NCI-H2171 treated with DMSO at 0.1 percent for 48 hours (cell line): ENCODE measurements at places on chromosomes 7 and 10.

GRCh38 chr10:22554461-22555182 lies 159.8 kb downstream of the PIP4K2A start:
- DNase-seq = no peak

- DNase-seq = no peak
These were observed 835.1 kb upstream of the MBL2 start for GRCh38 chr10:53607691-53608090.

GRCh38 chr7:26928703-26929347 lies 64.4 kb upstream of the SKAP2 start:
- no peak for DNase-seq

DNA sequence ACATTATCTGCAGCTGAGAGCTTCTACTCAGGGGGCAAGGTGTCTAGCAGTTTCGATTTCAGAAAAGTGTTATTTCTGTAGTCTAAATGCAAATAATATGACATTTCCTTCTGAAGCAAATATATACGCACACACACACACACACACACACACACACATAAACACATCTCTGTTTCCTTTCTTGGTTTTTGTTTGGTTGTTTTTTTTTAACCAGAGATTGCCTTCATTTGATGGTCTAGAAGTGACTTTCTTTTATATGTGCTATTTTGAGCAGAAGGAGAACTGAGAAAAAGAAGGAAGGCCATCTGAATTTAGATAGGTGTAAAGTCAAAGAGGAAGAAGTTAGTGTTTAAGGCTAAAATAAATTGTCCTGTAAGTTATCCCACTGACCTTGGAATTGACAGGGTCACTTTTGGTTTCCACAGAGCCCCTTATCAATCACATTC lies 142.2 kb downstream of the TRIL start:
- no peak for DNase-seq

- DNase-seq = no peak
These were observed 50.7 kb downstream of the ODAD2 start for GRCh38 chr10:27948186-27948585.

GRCh38 chr10:33669904-33670303 lies 335.4 kb upstream of the NRP1 start:
- no peak for DNase-seq

DNA sequence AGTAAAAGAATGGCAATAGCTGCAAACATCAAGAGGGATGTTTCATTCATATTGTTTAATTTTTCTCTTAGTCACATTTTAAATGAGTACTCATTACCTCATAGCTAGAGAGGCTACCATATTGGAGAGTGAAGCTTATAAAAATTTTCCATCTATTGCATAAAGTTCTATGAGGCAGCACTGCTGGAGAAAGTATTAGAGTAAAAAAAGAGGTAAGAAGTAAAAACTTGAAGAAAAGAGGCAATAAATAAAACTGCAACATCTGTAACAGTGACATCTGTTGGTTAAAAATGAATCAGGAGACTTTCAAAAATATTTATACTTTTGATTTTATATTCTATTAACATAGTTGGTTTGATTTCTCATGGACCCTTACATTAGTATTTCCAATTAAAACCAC lies 284.5 kb upstream of the SEMA3D start:
- no peak for DNase-seq

GRCh38 chr10:14826076-14826829 lies 11.6 kb downstream of the CDNF start:
- DNase-seq = no peak

DNA sequence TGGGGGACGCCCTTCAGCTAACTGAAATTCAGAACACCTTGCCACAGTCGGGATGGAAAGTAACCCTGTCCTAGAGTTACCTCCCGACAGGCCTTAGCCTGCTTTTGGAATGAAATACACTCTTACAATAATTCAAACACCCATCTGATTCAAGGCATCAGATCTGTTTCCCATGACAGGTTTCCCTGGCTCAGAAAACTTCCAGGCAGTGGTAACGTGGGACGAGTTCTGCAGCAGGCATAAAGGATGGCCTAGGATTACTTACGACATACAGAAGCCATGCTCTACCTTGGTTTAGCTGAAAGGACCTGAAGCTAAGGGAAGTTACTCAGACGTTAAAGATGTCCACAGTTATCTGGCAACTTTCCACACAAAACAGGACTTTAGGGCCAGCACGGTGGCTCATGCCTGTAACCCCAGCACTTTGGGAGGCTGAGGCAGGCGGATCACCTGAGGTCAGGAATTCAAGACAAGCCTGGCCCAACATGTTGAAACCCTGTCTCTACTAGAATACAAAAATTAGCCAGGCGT lies 5.0 kb downstream of the PAXIP1 start:
- no peak for DNase-seq

GRCh38 chr10:500876-501275 lies 188.6 kb downstream of the DIP2C start:
- DNase-seq = no peak

DNA sequence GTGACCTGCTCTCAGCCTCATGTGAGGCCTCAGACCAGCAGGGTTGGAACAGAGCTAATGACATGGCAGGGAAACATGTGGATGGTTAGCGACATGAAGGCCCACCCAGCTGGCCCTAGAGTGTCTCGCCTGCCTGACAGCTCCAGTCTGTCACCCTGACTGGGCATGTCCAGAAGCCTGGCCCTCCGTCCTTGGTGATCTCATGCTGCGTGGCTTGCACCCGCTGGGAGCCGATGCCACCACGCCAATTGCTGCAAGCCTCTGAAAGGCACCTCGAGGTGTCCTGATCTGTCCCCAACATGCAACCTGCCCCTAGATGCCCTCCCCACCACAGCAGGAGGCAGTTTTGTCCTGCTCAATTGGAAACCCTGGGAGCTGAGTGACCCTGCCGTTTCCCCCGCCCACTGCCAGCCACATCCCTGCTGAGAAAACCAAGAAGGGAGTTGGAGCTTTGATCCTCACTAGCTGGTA lies 27.8 kb upstream of the RET start:
- DNase-seq = no peak

- DNase-seq = no peak
These were observed 2.1 kb upstream of the SAMD9L start for GRCh38 chr7:93150200-93150835.

DNA sequence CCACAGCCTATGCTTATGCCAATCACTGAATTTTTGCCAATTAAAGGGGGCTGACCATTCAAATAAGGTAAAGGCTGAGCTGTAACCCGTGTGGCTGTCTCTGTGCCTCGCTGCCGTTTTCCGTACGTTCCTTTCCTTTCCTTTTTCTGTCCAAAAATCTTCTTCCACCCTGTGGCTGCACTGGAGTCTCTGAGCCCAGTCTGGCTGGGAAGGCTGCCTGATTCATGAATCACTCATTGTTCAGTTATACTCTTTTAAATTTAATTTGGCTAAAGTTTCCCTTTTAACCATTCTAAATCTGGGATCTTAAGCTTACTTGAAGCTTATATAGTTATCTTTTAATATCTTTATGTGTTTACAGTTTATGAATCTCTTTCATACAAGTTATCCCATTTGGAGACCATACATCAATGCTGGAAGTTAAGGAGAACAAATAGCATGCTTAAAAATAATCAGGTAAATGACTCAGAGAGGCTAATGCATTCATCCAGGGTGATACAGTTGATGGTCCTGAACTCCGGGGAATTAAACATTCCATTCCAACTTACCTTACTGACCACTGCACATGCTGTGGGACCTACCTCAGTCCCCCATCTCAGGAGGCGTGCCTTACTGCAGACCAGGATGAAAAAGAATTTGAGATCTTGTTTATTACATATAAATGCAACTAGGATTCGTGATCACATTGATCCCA lies 385.3 kb upstream of the ADARB2 start:
- no peak for DNase-seq

DNA sequence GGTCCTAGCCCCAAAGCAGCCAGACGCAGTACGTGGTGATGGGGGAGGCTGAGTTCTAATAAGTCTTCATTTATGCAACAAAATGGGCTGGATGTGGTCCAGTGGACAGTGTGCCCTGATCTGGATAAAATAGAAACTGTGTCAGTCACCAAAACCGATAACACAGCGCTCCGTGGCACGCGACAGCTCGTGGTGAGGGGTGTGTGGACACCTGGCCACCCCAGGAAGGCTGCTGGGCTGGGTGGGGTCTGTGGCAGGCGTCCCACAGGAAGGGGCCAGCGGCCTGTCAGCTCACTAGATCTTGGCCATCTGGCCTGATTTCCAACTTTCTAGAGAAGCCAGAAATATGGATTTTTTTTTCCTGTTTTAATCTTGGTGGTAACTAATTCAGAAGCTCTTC lies 17.0 kb downstream of the FAM20C start:
- DNase-seq = no peak

GRCh38 chr7:94701555-94701973 lies 45.6 kb upstream of the SGCE start:
- no peak for DNase-seq

- DNase-seq = no peak
These were observed 168.8 kb downstream of the DNAJB6 start for GRCh38 chr7:157505646-157506045.

DNA sequence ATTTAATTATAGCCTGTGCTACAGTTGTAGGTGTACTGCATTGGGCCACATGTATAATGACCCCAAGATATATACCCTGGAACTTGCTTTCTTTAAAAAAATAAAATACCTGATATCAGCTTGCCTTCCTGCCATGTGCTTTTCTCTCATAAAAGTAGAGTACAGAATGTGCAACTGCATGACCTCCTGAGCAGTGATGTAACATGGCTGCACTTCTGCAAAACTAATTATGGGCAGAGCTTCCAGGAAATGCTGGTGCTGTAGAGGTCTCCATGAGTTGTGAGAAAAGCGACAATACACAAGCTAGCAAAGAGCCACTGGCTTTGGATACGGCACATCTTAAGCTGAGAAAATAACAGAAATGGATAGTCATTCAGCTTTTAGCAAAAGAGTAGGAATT lies 6.5 kb upstream of the ERLIN1 start:
- DNase-seq = no peak

- DNase-seq = no peak
These were observed 39.1 kb downstream of the LRRC20 start for GRCh38 chr10:70343312-70343711.

DNA sequence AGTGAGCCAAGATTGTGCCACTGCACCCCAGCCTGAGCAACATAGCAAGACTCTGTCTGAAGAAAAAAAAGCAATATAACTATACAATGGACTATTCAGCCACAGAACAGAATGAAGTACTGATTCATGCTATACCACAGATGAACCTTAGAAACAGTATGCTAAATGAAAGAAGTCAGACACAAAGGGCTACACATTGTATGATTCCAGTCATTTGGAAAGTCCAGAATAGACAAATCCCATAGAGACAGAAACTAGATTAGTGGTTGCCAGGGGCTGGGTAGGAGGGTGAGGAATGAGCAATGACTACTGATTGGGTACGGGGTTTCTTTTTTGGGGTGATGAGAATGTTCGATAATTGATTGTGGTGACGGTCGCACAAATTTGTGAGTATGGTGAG lies 9.6 kb upstream of the CFAP70 start:
- DNase-seq = no peak

- no peak for DNase-seq
These were observed 79.8 kb downstream of the ANK3 start for GRCh38 chr10:60309891-60310290.

- no peak for DNase-seq
These were observed 49.8 kb downstream of the KLF6 start for GRCh38 chr10:3735175-3735574.

DNA sequence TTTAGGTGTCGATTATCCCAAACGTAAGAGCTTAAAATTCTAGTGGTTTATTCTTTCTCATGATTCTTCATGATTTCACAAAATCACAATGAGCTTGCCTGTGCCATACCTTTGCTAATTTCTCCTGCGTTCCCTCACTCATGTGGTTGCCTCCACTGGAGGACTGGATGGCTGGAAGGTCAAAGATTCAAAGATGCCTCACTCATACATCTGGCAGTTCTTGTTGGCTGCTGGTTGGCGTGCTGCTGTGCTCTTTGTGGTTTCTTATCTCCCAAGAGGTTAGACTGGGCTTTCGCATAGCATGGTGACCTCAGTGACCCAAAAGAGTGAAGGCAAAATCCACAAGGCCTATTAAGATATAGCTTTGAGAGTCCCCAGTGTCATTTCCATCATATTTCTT lies 877.6 kb upstream of the AUTS2 start:
- DNase-seq = no peak

GRCh38 chr7:98737176-98737575 lies 120.1 kb downstream of the NPTX2 start:
- no peak for DNase-seq

GRCh38 chr7:123979876-123980275 lies 53.0 kb downstream of the TMEM229A start:
- DNase-seq = no peak
